Activated T-helper 1 cell treated with anti-CD3 and anti-CD28 coated beads, Interleukin-12 subunit alpha, Interleukin-12 subunit beta, Interleukin-2, Interleukin-4 antibody, amounts not matched to agents 30 ng/mL and 10 ng/mL and 1 ng/mL, durations not matched to agents 14 hours and 24 hours and 36 hours (primary cell): ENCODE measurements at places on chromosomes 16 and 17. TPM values are rescaled to one million over a fixed set of nuclear protein-coding genes. Genes with fewer than 3 reads are reported as not detected.

Gene PRR35
- not detected in 2 replicates for total RNA-seq

DNA sequence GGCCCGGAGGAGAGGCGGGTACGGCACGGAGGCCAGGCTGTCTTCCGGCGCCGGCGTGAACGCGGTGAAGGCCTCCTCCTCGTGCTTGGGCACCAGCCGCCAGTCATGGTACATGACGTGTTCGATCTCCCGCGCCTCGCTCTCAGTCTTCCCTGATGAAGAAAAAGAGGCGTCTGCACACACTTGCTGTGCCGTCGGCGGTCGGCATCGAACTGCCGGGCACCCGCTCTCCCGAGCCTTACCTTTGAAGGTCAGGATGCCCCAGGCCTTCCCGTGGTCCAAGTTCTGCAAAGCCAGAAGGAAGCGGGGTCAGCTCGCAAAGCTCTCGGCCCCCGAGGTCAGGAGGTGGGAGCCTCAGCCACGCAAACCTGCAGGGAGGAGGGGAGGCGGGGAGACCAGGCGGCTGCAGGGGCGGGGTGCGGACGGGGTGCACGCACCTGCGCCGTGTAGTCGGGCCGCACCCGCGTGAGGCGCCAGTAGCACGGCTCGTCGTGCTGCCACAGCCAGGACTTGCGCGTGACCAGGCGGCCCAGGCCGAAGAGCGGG, at the start of gene EME2:
TSS of gene EME2 (plus strand) at position 449 of the 546 bp plus-strand sequence. CDS start 418 bp downstream, outside the sequence.
- peaks cover 16% of the 10 kb centered on the region for H3K36me3 ChIP-seq
- peak within 1 kb of the TSS; percentile 100 for H3K4me3 ChIP-seq
- no peaks in the 10 kb centered on the region for H3K27me3 ChIP-seq
- peak; percentile 46 for DNase-seq
- peak within 1 kb of the TSS; percentile 98 for H3K27ac ChIP-seq
- peaks cover 8% of the 10 kb centered on the region for H3K4me1 ChIP-seq

DNA sequence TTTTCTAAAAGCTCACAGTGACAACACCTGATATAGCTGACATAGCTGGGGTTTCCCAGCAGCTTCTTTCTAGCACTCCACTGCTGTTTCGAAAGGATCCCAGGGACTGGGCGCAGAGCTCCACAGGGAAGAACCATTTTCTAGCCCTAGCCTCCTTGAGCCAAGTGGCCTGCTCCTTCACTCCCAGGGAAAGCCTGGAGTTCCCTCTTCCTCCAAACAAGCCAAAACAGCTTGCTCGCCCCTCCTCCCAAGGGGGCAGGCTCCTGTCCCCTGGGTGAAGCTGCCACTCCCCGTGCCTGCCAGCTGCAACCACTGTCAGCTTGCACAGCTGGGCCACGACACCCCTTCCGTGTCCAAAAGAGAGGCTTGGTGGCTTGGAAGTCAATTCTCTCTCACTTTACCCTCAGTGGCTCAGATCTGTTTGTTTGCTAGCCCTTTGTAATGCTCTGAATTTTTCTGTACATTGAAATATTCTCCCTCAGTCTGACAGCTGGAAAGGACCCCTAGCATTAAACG, 59.8 kb downstream of the CYTH1 start:
- H3K4me3 ChIP-seq = no peak overlapping the region
- H3K4me1 ChIP-seq = peaks cover 75% of the 10 kb centered on the region
- peak overlapping the region; percentile 45 for H3K27ac ChIP-seq
- H3K36me3 ChIP-seq = peaks cover 16% of the 10 kb centered on the region
- no peak for DNase-seq
- H3K27me3 ChIP-seq = no peaks in the 10 kb centered on the region

GRCh38 chr16:81469710-81470535, 25.3 kb downstream of the CMIP start:
- peak overlapping the region; percentile 59 for H3K4me3 ChIP-seq
- H3K27ac ChIP-seq = peak overlapping the region; percentile 84
- peak; percentile 32 for DNase-seq
- H3K27me3 ChIP-seq = no peaks in the 10 kb centered on the region
- peaks cover 10% of the 10 kb centered on the region for H3K36me3 ChIP-seq

DNA sequence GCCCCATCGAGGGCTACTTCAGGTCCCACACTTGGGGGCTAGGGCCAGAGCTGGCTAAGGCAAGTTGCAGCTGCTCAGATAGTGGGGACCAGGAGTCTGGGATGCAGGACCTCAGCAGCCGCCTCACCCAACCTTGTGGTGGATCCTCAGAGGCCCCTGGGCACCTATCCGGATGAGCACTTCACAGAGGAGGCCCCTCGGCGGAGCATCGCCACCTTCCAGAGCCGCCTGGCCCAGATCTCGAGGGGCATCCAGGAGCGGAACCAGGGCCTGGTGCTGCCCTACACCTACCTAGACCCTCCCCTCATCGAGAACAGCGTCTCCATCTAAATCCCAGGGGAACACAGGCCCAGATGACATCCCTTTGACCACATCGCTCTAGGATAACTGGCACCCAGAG, 9.4 kb downstream of the ALOX15B start:
- H3K4me1 ChIP-seq = no peaks in the 10 kb centered on the region
- DNase-seq = no peak
- H3K27ac ChIP-seq = no peak overlapping the region
- H3K4me3 ChIP-seq = no peak overlapping the region
- no peaks in the 10 kb centered on the region for H3K36me3 ChIP-seq
- H3K27me3 ChIP-seq = peaks cover 7% of the 10 kb centered on the region
